ENCODE measurements at places on chromosomes 2 and 18.
A peak's percentile ranks its signal among the peaks of the same experiment; 100 is the strongest.

GRCh38 chr18:24704946-24705630 lies 244.7 kb downstream of the HRH4 start:
- no peak for DNase-seq

GRCh38 chr18:38174173-38174572 lies 608.6 kb upstream of the CELF4 start:
- DNase-seq = no peak

DNA sequence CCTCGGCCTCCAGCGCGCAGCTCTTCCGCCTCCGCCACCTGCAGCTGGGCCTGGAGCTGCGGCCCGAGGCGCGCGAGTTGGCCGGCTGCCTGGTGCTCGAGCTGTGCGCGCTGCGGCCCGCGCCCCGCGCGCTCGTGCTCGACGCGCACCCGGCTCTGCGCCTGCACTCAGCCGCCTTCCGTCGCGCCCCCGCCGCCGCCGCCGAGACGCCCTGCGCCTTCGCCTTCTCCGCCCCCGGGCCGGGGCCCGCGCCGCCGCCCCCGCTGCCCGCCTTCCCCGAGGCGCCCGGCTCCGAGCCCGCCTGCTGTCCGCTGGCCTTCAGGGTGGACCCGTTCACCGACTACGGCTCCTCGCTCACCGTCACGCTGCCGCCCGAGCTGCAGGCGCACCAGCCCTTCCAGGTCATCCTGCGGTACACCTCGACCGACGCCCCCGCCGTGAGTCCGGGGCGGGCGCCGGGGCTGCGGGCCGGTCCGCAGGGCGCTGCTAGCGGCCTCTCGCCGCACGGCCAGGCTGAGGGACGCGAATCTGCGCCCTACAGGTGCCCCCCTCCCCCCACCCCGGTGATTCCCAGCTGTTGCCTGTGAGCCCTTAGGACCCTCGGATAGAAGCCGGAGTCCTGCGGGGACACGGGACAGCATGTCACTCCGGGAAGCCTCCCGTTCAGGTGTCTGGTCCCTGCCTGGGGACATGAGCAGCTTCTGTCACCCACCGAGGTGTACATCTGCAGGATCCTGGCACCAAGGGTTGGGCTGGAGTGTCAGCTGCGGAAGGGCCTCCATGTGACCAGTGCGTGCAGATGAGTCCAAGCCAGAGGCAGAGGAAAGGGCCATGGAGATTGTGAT lies 616 bp downstream of the RNPEPL1 start:
- peak; percentile 74 for DNase-seq

DNA sequence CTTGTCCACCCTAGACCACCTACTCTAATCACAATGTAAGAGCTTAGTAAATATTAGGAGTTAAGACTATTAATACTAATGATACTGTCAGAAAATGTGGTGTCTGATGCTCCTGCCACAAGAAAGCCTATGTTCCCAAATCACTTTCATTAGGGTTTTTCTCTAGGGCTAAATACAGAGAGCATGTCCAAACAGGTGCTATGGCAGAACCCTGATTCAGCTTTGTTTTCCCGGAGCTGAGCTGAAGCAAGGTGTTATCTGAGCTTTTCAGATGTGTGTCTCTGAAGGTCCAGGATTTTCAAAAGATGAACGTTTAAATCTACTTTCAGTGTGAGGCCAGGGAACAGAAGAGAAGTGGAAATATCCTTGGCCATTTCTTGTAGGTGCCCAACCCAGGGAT lies 40.6 kb downstream of the CPO start:
- DNase-seq = no peak

GRCh38 chr2:85988175-85988913 lies 99.6 kb upstream of the ST3GAL5 start:
- DNase-seq = no peak

DNA sequence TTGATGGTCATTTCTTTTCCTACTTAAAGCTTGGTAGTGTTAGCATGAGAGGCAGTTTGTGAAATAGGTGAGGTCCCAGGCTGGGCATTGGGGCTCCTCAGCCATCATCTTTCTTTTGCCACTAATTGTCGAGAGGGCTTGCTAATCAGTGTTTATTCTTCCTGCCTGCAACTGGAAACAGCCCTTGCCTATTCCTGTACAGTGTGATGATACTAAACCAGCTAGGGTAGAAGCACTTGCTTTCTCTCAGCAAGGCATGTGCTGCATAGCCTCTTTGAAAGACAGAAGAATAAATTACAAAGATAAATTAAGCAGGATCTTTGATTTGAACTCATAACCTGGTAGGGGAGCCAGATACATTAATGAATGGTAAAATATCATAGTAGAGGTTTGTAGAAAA lies 16.6 kb upstream of the GPBAR1 start:
- DNase-seq = no peak

GRCh38 chr2:5694306-5694705 lies 2.1 kb downstream of the SOX11 start:
- no peak for DNase-seq

DNA sequence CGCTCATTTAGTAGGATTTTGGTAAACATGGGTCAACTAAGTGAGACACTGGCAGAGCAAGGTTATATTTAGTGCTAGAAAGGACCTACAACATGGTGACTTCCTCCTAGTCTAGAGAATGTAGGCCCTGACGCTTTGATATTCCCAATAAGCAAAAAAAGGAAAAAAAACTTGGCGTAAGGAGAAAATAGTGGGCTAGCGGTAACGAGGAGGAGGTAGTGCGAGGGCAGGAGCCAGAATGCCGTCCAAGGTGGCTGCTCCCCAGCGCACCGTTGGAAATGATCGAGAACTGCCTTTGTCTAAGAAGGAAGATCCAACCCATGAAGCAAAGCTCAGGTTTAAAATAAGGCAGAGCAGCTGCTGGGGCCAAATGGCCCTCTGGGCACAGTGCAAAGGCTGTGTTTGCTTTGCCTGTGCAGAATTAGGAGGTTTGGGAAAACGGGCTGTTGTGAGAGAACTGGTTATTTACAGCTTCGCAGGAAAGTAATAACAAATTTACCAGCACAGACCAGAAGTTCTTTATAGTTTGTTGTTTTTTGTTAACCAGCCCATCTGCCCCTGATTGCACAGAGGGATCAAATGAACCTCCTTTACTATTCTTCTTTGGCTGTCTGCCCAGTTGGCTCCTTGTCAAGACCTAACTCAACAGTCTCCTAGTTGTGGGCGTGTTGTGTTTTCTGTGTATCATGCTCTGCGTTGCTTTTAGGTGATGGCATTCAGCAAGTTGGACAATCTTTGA lies 86.6 kb downstream of the ITGB1BP1 start:
- DNase-seq = no peak

DNA sequence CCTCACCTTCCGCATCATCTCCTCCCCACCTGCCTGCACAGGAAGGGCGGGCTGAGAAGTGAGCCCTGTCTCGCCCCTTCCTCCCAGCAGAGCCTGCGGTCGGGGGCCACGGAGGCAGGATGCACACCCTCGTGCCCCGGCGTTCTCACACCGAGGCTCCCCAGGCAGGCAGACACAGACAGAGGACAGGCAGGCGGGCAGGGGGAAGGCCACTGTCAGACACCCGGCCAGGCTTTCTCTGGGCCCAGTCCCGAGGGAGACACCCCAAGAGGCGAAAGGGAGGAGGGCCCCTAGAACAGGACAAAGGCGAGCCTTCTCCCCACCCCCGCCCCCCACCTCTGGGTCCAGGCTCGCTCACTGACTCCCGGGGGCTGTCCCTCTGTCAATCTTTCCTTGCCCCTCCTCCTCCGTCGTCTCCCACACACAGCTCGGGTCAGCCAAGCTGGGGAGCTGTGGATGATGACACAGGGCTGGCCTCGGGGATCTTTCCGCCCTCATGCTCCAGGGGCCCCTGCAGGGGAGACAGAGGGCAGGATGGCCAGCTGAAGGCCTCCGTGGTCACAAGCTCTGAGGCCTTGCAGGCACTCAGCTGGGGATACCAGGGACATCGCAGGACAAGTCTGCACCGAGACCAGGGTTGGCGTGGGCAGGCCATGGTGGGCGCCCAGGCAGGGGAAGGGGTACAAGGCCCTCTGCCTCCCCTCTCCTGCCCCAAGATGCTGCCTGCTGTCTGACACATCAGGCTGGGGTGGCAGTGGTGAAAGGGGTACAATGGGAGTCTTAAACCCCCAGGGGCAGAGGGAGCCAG lies 24.9 kb downstream of the BIN1 start:
- no peak for DNase-seq

DNA sequence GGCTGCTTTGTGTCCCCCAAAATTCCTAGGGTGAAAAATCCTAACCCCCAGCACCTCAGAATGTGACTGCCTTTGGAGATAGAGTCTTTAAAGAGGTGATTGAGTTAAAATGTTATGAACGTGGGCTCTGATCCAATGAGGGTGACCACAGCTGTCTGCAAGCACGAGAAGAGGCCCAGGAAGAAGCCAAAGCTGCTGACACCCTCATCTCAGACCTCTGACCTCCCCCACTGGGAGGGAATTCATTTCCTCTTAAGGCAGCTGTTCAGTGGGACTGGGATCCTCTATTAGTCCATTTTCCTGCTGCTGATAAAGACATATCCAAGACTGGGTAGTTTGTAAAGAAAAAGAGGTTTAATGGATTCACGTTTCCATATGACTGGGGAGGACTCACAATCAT lies 544.4 kb downstream of the DCDC2C start:
- DNase-seq = no peak

GRCh38 chr2:29954316-29954715 lies 32.9 kb upstream of the ALK start:
- no peak for DNase-seq

- no peak for DNase-seq
These were observed 37.8 kb upstream of the ASAP2 start for GRCh38 chr2:9168821-9169221.

- no peak for DNase-seq
These were observed 3.0 kb downstream of the TTC32 start for GRCh38 chr2:19898592-19899329.

DNA sequence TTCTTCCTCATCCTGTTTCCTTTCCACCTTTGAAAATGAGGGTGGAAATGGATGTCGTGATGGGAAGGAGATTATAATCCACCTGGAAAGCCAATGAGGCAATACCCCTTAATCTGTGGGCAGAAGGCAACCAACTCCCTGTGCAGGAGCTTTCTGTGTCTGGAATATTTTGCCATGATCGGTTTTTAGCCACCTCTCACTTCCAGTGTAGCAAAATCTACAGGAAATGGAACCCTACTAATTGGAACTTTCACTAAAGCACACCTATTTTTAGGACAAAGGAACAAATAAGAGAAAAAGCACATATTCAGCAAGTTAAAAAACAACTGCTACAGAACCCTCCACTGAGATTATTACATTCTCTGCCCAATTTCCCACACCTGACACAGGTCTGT lies 112.1 kb upstream of the SMAD7 start:
- DNase-seq = no peak

DNA sequence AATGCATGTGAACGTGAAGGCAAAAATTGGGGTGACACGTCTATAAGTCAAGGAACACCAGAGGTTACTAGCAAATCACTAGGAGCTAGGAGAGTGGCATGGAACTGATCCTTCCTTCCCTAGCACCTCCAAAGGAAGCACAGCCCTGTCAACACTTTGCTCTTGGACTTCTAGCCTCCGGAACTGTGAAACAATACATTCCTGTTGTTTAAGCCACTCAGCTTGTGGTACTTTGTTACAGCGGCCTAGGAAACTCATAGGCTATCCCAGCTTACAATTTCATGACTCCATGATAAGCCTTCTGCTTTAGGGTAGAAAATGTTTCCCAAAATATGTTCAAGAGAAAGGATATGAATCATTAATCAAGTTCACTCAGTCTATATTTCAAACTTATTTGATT lies 798.1 kb downstream of the DCDC2C start:
- DNase-seq = no peak

GRCh38 chr18:3753106-3753505 lies 303.1 kb downstream of the TGIF1 start:
- no peak for DNase-seq

DNA sequence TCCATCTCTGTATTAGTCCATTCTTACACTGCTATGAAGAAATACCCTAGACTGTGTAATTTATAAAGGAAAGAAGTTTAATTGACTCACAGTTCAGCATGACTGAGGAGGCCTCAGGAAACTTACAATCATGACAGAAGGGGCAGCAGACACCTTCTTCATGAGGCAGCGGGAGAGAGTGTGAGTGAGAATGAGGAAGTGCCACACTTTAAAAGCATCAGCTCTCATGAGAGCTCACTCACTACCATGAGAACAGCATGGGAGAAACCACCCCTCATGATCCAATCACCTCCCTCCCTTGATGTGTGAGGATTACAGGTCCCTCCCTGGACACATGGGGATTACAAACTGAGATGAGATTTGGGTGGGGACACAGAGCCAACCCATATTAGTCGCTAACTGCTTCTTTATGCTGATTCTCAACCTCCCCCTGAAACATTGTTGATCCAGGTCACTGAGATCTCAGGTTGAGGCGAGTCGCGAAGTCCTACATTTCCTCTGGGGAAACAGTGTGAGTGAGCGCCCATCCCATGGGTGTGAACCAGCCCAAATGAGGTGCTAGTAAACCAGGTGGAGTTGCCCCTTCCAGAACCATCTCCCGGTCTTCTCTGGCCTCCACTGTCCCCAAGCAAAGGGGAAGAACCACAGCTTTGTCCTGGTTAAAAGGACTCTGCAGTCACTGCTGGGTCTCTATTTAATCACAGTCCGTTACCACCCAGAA lies 123.8 kb downstream of the CAPN13 start:
- DNase-seq = no peak

DNA sequence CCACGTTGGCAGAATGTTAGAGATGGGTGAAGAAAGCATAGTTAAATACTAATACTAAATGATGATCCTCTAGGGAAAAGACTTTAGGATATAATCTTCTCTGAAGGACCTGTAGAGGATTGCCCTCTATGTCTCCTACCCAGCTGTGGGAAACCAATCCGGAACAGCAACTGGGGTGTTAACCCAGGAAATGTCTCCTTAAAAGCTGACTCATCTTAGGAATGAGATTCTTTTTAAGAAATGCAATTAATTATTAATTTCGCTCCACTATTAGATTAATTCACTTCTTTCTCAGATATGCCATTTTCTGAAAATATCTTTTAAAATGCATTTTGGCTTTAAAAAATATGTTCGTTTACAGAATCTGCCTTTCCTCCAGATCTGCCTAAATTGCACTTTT lies 7.4 kb downstream of the SCN3A start:
- DNase-seq = no peak

DNA sequence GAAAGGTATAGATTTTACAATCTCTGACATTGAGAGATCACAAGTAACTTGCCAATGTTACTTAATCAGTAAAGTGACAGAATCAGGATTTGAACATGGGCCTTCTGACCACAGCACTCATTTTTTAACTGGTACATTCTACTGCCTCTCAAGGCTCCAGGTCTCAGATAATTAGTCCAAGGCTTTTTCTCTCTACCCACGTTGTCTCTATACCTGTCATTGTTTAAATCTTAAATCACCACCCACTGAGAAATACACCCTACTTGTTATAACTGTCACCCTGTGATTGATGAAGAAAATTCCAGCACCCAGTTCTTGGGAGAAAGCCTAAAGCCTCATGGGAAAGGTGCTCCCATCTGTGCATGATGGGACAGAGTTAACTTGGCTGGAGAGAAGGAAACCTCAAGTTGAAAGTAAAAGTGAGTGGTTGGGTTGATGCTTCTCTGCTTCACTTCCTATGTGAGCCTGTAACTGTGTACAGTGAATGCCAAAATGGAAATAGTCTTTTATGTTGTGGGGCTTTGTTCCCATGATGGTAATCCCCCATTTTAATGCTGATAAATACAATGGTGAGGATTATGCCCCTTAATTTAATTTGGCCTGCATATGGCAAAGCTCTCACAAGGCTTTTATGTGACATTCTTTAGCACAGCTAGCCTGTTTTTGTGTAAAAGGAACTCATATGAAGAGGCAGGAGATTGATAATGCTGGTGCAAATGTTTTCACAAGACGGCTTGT lies 190.1 kb upstream of the SP5 start:
- DNase-seq = no peak

Measured in tibial artery (tissue), 4 donors.